ENCODE measurements at places on chromosomes 3 and 15.

DNA sequence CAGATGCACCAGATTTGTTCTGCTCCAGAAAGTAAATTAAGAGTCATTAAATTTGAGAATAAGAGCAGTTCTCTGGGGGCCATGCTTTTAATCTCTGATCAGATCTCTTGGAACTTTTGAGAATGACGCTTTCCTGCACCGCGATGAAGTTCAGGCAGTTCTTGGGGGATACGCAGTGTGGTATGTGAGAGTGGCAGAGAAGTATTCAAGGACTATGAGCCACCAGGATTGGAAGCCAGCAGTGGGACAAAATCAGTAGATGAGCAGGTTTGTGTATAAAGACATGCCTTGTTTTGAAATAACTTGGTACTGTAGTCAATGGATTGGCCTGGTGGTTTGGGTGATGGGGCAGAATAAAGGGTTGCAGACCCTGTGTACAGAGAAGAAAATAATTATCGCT, 483.6 kb downstream of the ERC2 start:
- no peak for DNase-seq

- no peak for DNase-seq
Observed at GRCh38 chr3:104523136-104523535, 843.6 kb upstream of the ALCAM start.

DNA sequence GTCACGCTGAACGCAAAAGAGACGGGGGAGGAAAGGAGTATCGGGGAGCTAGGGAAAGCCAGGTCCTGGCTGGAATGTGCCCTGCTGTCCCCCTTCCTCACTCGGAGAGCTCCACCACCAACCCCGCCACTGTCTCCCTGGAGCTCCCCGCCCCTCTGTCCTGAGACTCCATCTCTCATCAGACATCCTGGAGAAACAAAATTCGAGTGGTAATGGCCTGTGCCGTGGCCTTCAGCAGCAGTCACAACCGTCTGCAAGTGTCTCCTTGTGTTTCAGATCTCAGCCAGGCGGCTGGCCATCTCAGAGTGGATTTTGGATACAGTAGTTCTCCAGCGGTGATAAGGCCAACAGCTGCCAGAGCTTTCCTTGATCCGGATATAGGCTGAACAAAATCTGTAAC, 76.9 kb downstream of the OCA2 start:
- DNase-seq, result no peak

GRCh38 chr3:4997946-4998345, 18.7 kb downstream of the BHLHE40 start:
- DNase-seq, result no peak

- DNase-seq, result peak; percentile 35
Observed at GRCh38 chr3:141266797-141267555, 35.4 kb downstream of the PXYLP1 start.

- DNase-seq, result no peak
Observed at GRCh38 chr3:24972491-24972890, 455.6 kb upstream of the RARB start.

DNA sequence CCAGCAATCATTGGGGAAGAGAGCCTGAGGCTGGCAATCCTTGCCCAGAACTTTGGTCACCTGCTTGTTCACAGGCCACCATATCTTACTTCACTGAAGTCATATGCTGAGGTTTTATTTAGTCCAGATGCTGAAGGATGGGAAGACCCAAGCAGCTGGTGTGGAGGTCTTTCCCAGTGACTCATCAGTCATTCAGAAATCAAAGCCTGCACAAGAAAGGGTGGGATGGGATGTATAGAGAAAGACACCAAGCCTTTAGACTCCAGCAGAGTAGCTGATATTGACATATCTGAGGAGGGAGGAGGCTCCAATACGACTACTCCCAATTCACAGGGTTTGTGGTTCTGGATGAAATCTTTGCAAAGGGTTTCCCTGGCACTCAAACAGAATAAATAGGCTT, 13.0 kb upstream of the PHLDB2 start:
- no peak for DNase-seq

DNA sequence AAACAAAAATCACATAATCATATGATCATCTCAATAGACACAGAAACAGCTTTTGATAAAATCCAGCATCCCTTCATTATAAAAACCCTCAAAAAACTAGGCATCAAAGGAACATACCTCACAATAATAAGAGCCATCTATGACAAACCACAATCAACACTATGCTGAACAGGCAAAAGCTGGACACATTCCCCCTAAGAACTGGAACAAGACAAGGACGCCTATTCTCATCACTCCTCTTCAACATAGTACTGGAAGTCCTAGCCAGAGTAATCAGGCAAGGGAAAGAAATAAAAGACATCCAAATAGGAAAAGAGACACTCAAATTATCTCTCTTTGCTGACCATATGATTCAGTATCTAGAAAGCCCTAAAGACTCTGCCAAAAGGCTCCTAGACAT, 54.9 kb upstream of the SLC12A8 start:
- DNase-seq, result no peak

DNA sequence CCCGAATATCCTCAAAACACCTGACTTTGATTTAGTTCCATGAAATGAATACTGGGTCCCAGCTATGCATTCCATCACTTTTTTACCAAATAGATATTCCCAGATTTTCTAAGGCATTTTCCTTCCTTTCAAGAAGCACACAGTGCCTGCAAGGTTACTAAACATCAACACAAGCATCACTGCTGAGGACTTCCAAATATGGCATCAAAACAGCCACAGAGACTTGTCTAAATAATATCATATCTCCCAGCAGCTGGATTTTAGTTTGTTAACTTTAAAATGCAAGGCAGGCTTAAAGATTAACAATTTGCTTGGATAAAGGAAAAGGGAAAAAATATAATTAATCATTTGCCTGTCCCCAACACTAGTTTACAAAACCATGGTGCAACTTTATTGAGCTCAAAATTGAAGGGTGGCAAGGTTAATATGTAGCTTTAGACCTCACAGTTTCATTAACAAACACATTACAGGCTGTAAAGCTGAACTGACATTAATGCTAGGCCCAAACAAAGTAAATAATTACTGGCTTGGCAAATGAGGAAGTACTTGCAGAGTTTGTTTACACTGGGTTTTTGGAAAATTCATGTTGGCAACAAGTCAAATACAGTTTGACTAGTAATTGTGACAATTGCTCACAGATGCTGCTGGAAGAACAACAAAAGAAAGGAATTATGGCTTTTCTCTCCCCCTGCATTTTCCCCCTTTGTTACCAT, 401.7 kb upstream of the CDIN1 start:
- DNase-seq, result no peak

- no peak for DNase-seq
Observed at GRCh38 chr3:131072845-131073244, 46.2 kb downstream of the NEK11 start.

DNA sequence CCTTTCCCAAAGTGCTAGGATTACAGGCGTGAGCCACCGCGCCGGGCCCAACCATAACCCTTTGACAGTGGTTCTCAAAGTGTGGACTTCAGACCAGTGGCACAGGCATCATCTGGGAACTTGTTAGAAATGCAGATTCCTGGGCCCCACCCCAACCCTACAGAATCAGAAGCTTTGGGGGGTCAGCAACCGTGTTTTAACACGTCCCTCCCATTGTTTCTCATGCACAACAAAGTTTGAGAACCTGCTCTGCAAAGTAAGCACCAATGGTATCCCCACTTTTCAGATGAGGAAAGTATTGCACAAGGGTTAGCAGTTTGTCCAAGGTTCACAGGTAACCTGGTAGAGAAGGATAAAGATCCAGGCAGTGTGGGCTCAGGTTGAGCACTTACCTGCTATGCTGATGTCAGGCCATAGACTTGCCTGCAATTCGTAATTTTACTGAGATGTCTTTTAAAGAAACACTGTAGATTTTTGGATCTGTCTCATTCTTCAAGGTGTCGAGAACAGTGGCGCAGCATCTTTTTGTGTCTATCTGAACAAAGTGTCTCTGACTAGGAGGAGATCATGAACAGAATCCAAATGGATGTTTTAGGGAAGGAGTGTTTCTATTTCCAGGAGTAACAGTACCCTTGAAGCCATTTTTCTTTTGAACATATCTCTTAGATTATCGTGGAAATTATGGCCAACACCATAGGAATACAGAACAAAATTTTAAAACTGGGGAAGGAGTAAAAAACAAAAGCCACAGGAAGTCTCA, 2.5 kb downstream of the GXYLT2 start:
- DNase-seq, result no peak

GRCh38 chr3:58006661-58007060, 1.6 kb upstream of the FLNB start:
- DNase-seq, result no peak

- DNase-seq, result no peak
Observed at GRCh38 chr3:43649365-43649968, 27.7 kb upstream of the ANO10 start.

- no peak for DNase-seq
Observed at GRCh38 chr3:44104043-44104442, 137.6 kb upstream of the TOPAZ1 start.

- no peak for DNase-seq
Observed at GRCh38 chr3:112774293-112774926, 72.3 kb downstream of the CD200R1L start.

GRCh38 chr3:129994883-129995559, 20.5 kb downstream of the TRH start:
- DNase-seq, result no peak

DNA sequence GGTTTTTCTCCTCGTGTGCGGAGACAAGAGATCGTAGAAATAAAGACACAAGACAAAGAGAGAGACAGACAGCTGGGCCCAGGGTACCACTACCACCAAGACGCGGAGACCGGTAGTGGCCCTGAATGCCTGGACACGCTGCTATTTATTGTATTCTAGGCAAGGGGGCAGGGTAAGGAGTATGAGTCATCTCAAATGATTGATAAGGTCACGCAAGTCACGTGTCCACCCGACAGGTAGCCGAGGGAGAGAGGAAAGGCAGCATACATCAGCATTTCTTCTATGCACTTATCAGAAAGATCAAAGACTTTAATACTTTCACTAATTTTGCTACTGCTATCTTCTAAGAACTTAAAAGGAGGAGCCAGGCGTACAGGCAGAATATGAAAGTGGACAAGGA, 28.2 kb downstream of the MYL3 start:
- no peak for DNase-seq

- no peak for DNase-seq
Observed at GRCh38 chr3:146801492-146801891, 196.3 kb upstream of the PLSCR5 start.

GRCh38 chr3:71628522-71628921, 45.0 kb upstream of the FOXP1 start:
- no peak for DNase-seq

DNA sequence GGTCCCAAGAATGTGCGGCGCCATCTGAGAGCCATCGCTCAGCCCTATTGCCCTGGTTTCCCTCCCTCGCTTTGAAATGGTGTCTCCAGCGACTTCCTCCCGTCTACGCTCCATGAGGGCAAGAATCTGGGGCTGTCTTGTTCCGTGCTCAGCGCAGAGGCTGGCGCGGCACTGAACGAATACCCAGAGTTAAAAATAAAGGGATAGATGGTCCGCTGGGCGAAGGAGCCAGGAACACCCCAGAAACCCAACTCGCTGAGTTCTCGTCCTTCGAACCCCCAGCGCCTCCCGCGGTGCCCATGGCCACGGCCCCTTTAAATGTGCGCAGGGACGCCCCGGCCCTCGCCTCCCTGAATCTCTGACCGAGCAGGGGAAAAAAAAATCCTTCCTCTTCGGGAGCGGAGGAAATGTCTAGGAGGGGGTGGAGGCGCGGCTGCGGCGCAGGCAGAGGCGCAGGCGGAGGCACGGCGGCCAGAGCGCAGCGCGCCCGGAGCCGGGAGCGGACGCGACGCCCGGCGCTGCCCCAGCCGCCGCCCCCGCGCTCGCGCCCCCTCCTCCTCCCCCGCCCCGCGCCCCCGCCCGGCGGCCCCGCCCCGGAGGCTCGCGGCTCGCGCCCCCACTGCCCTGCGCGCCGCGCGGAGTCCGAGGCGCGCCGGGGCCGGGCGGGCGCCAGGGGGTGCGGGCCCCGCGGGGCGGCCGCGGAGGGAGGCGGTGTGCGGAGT, 8.5 kb upstream of the FGD5 start:
- no peak for DNase-seq

DNA sequence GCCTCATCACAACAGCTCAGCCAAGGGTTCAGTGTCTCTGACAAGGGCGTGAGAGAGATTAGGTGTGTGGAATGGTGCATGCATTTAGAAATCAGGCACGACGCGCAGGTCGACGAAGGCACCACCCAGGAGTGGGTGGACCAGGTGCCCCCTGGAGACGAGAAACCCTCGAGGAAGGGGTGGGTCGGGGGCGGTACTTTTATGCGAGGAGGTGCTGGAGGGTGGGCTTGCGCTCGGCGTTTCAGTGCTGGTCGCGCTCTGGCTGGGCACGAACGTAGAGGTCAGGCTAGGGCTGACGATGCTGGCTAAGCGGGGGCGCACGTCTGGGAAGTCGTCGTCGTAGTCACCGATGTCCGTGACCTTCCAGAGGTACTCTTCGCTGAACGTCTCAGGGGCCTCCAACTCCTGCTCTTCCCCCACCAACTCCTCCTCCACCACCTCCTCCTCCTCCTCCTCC, 393 bp downstream of the ERICH6 start:
- DNase-seq, result peak; percentile 18

GRCh38 chr3:139120086-139121056, 75.7 kb upstream of the PRR23C start:
- no peak for DNase-seq

GRCh38 chr15:26883466-26883865, 16.6 kb downstream of the GABRA5 start:
- no peak for DNase-seq

GRCh38 chr15:34759347-34759746, 4.5 kb upstream of the GJD2 start:
- DNase-seq, result no peak

DNA sequence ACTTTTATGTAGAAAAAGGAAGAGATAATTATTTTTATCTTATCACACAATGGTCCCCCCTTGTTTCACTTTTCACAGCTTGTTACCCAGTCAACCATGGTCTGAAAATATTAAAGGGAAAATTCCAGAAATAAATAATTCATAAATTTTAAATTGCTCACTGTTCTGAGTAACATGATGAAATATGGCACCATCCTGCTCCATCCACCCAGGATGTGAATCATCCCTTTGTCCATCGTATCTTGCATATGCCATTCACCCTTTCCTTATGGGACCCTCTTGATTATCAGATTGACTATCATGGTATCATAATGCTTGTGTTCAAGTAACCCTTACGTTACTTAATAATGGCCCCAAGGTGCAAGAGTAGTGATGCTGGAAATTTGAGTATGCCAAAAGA, 43.7 kb downstream of the ANKRD28 start:
- DNase-seq, result no peak

DNA sequence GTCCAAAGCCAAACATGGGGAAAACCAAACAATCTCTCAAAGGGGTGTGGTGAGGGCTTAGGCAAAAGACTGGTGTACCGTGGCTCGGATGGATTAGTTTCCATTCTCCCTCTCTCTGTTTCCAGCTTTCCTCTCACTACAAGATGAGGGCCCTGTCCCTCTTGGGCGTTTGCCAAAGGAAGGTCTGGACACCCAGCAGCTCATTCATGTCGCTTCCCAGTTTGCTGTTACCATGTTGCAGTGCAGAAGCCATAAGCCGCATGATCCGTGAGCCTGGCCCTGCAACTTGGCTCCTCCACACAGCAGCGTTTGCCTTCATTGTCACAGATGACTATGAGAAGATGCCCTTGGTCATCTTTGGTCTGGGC, 92.2 kb downstream of the APBA2 start:
- no peak for DNase-seq
